ENCODE measurements at places on chromosomes 1 and 21.

DNA sequence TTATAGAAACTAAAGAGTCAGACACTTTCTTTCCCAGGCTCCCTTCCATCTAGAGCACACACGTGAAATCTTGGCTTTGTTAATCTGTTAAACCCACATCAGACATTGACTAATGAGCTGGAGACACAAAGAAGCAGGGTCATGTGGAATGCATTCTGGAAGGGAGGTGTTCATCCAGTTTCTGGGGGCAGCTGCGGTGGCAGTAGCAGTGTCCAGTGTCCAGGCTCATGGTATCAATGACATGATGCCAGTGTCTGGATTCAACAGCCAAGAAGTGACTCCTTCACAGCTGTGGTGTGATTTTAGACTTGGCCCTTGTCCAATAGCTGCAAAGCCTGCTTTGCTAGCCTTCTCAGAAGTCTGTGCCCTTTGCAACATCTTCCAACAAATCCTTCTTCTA lies 95.2 kb downstream of the NTPCR start:
- no peak for DNase-seq

DNA sequence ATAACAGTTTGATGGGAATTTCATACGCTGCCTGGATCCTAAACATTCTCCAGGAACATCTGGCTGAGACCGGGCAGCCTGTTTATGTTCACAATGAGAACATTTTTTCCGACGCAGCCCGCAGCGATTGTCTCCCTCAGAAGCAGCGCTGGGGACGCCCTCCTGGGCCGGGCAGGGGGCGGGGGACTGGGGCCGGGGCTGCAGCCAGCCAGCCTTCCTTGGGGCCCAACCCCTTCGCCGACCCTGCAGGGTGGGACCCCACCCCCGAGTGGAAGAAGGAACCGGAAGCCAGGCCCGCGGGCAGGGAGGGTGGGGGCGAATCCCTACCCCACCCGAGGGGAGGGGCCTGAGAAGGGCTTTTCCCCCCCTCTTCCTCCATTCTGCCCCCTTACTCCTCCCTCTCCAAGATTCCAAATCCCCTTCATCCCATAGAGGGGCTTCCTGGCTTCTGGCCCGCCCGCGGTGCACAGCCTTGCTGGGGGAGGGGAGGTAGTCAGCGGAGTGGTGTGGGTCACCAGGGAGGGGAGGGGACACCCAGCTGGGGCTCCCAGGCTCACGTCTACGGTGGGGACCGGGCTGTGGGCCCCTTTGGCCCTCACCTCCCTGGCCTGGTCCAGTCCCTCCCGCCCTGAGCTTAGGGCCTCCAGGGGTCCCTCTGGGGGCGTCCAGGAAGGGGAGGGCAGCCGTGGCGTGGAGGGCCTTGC lies 60.6 kb downstream of the WNT9A start:
- DNase-seq = peak; percentile 33

DNA sequence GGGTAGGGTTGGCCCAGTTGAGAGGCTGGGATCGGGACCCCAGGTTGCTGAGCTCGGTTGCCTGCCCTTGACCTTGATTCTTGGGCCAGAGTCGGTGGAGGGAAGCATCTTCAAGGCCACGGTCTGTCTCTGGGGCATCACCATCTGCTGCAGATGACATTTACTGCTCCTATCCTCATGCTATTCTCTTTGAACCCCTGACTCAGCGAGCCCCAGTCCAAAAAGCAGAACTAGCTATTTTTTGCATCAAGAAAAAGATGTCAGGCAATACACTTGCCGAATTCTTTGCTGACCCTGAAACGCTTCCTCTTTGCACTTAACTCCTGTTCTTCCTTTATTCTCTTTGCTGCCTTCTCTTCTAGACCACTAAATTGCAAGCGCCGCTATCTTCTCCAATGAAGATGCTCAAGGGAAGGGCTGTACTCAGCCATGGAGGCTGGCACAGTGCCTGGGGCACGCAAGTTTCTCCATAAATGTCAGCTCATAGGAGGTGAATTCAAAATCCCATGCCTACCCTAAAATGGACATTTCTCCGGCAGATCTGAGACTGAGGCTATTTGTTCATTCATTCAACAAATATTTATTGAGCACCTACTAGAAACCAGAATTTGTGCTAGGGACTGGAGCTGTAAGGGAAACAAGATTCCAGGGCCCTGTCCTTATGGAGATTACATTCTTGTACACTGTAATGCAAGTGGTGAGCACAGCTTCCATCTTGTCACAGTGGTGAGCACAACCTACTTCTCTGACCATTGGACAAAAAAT lies 20.5 kb upstream of the CAPZB start:
- DNase-seq = no peak

- DNase-seq = no peak
Measured at GRCh38 chr1:202058001-202058908, 47.9 kb downstream of the ELF3 start.

DNA sequence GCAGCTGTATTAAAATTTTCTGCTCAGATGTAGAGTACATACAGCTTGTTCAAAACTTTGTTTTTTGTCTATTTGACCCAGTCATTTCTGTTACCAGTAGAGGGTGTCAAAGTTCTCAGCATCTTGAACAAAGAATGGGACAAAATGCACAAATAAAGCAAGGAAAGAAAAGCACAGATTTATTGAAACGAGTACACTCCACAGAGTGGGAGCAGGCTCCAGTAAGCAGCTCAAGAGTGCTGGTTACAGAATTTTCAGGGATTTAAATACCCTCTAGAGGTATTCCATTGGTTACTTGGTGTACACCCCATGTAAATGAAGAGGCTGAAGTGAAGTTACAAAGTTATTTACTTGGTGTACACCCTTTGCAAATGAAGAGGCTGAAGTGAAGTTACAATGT lies 8.9 kb upstream of the PRMT6 start:
- DNase-seq = no peak

DNA sequence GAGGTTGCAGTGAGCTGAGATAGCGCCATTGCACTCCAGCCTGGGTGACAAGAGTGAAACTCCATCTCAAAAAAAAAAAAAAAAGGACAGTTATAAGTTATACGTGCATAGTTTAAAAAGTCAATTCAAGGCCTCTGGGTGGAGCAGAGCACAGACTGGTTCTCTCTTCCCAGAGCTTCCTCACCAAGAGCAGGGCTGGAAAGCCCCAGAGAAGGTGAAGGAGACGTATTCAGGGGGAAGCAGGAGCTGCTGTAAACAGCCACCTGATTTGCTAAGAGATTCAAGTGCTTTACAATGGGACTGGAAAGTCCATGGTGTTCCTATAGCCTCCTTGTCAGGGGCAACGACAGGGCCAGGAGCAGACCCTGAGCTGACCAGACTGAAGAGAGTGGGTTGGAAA lies 85.0 kb upstream of the LYST start:
- no peak for DNase-seq

- DNase-seq = no peak
Measured at GRCh38 chr1:14543191-14543840, 55.2 kb upstream of the KAZN start.

DNA sequence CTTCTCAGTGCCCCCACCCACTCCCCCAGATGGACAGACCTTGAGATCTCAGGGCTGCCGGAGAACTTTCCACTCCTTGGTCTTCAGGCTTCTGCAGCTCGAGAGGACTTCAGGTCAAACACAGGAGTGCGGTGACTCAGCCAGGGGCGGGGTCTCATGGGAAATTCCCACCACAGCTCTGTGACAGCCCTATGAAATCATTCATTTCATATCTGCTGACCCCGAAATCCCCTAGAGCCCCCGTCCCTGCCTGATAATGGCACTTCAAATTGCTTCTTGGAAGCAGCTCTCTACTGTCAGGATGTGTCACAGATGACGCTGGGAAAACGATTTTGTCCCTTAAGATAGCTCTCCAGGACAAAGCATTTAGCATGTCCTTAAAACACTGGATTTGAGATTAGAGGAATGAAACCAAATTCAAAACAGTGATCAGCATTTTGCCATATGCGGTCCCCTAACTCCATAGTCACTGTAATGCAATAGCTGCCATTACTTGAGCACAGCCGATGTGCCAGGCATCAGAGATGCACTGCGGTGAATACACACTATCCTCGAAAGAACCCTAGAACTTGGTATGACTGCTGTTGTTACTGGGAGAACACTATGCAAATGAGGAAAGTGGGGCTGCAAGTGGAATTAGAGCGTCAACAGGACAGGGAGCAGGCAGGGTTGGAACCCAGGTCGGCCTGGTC lies at the start of gene TNFRSF9:
Gene TNFRSF9, minus strand, starts transcription at position 95 of the 692 bp plus-strand sequence. CDS start 845 bp downstream, outside the sequence.
- DNase-seq = peak; percentile 86

DNA sequence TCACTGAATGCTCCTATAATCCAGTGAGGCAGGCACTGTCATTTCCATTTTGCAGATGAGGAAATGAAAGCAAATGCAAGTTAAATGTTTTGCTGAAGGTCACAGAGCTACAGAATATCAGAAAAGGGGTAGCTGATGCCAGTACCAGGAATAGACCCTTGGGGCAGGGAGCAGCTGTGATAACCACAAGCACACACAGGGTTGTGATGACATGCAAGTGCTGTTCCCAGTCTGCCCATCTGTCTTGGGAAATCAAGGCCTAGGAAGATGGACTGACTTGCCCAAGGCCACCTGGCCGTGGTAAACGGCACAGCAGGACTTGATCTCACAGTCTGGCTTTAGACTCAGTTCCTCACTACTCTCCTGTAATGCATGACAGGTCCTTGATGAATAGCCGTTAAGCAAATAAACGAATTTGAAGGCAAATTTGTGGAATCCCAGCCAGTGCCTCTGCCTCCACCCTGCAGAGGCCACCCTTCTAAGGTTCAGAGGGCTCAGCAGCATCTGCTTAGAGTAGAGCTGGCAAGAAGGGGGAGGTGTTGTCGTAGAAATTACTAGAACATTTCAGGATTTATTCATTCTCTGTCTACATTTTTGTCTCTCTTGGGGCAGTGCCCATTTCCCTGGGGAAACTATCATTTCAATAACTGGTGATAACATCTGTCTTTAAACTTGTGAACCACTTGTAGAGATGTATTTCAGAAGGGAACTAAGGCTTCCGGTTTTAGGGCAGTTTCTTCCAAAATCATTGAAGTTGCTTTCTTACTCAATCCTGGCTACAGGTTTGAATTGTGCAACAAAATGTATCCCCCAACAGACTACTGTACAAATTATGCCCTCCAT lies 53.2 kb upstream of the MRPS6 start:
- no peak for DNase-seq

GRCh38 chr21:32403201-32403777 lies 9.2 kb upstream of the EVA1C start:
- DNase-seq = peak; percentile 51

DNA sequence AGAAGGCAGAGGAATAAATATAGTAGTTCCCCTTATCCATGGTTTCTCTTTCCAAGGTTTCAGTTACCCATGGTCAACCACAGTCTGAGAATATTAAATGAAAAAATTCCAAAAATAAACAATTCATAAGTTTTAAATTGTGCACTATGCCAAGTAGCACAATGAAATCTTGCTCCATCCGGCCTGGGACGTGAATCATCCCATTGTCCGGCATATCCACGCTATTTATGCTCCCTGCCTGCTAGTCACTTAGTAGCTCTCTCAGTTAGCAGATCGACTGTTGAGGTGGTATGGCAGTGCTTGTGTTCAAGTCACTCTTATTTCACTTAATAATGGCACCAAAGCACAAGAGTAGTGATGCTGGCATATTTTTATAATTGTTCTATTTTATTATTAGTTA lies 58.6 kb upstream of the ARHGAP29 start:
- no peak for DNase-seq

DNA sequence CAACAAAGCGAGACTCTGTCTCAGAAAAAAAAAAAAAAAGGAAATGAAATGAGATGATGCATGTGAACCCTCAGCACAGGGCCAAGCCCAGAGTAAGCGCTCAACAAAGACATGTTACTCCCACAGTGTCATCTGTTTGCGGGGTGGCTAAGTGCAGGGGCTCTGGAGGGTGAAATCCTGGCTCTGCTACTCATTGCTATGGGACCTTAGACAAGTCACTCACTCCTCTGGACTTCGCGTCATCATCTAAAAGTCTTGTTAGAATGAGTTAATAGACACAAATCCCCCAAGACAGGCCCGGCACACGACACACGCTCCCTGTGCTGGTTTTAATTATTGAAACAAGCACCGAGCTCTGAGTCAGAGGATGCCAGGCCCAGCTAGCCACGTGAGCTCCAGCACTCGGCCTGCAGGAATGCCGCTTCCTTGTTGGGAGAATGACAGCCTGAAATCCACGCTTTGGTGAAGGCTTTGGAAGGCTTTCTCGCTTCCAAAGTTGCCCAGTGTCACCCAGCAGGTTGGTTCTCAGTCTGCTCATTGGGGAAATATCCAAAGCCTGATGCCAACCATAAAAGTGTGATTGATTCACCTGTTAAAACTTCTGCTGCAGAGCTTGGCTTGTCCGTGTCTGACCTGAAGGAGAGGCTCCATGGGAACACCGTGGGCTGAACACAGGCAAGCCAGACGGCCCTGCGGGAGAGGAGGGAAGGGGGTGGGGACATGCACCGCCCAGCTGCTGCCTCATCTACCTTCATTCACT lies 36.7 kb upstream of the TARDBP start:
- DNase-seq = no peak

GRCh38 chr1:59237900-59238299 lies 59.0 kb upstream of the FGGY start:
- no peak for DNase-seq

DNA sequence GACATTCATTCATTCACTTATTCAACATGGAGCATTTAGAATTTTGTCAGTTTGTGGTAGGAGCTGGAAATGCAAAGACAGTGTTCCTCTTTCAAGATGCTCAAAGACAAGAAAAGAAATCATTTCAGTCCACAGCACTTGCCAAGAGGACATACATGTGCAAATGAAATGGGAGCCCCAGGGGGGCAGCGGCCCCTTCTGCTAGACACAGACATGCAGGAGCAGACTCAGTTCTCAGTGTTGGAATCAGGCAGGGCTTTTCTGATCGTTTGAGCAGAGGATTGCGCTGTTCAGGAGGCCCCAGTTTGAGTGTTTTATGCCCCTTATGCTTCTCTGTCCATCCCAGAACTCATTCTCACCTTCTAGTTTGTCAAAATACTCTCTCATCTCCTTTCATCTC lies 35.6 kb upstream of the VASH2 start:
- DNase-seq = no peak

DNA sequence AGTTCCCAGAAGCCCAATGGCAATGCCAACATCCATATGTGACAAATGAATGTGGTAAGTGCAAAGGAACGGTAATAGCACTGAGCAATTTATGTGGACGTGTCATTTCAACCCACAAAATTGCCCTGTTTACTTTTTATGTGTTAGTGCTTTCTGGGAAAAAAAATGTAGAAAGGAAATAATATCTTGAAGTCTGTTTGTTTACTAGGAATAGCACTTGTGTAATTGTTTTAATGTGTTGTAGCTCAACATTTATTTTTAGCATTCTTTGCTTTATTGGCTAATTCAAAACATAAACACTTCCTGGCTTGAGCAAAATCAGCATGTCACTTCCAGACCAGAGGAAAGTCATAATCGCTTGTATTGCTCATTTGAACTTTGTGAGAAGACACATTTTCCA lies 224.8 kb upstream of the KCNK2 start:
- DNase-seq = no peak

- DNase-seq = no peak
Measured at GRCh38 chr1:161499099-161500039, 5.9 kb upstream of the FCGR2A start.

DNA sequence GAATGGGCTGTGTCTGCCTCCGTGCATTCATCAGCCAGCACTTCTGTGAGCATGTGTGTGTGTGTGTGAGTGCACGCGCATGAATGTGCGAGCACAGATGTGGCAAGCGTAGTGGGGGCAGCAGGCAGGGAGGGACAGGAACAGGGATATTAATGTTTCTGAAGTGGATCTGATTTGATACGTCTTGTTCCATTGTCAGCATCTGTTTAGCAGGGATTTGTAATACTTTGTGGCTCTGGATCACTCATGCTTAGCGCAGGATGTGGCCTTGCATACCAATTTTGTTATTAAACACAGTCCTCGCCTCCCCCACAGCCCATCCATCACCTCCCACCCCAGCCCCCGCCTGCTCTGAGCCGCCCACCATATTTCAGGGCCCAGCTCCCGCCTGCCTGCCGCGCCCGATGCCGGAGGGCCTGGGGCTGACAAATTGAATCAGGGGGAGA lies 52.4 kb downstream of the TMEM53 start:
- DNase-seq = no peak
